Stimulated activated naive CD4-positive, alpha-beta T cell treated with Interleukin-2 at 50 U/mL for 16 hours (primary cell): ENCODE measurements at places on chromosomes 2 and 18.

GRCh38 chr2:217790681-217791392 lies 212.0 kb downstream of the TNS1 start:
- DNase-seq, result no peak

DNA sequence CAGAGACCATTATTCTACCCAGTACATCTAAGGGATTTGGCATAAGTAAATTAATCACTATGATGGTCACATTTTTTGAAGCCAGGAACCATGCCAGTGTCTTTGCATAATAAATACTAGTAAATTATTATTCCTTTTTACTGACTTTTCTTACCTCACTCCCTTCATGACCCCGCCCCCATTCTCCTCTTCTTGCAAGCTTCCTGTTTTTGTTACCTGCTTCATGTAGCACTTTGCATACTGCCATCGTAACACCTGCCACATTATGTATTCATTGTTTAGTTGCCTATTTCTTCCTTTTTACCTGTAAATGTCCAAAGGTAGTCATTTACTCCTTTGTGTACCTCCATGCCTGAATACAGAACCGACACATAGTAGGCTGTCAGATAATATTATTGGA lies 309.5 kb downstream of the KIAA1328 start:
- DNase-seq, result no peak

GRCh38 chr2:10924859-10925258 lies 13.1 kb downstream of the KCNF1 start:
- no peak for DNase-seq

DNA sequence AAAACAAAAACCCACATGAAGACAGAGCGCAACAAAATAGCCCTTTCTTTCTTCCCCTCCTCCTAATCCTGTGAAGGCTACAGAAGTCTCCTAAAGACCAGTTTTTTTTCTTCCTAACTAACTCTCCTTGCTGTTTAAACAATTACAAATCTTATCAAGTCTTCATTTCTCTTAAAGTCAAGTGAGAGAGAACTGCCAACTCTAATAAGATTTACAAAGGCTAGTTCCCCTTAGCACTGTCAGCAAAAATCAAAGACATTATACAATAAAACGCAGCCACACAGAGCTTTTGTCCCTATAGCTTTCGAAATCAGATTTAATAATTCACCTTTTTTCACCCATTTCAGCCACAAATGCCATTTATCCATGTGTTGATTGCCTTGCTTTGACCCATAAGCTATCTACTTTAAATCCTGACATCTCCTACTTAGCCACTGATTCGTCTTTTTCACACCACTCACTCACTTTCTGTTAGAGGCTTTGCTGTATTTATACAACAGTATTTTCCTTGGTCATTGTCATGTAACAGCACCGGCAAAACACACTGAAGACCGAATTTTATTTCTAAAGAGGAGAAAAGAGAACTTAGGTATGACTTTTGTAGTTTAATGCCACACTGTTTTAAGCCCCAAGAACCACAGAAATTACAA lies 5.9 kb downstream of the NRXN1 start:
- no peak for DNase-seq

- DNase-seq, result no peak
Measured at GRCh38 chr2:230162981-230163380, 56.8 kb downstream of the SP110 start.

GRCh38 chr18:57869221-57869620 lies 66.1 kb upstream of the ATP8B1 start:
- no peak for DNase-seq

DNA sequence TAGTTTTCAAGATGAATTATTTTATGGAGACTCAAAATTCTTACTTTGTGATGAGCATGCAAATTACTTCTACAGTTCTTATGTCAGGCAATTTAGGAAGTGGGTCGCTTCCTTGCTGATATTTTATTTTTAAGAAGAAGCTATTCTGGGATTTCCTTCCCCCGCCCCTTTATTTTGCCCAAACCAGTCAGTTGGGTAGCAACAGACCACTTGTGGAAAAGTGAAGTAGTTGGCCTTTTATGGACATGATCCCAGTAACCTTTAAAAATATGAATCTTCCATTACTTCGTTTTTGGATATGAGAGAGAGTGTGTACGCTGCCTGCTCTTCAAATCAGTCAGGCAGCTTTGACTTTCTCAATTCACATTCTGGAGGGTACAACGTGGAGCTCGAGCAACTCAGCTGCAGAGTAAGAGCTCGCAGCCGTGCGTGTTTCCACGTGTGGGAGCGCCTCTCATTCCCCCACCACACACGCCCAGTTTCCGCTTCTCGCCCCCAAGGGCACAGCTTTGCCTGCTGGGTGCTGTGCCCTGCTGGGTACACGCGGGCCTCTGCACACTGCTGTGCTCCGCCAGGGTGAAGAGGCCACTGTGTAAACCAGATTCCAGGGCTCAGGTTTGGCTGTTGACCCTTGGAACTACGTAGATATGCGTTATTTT lies 92.6 kb downstream of the ITGB1BP1 start:
- DNase-seq, result no peak

DNA sequence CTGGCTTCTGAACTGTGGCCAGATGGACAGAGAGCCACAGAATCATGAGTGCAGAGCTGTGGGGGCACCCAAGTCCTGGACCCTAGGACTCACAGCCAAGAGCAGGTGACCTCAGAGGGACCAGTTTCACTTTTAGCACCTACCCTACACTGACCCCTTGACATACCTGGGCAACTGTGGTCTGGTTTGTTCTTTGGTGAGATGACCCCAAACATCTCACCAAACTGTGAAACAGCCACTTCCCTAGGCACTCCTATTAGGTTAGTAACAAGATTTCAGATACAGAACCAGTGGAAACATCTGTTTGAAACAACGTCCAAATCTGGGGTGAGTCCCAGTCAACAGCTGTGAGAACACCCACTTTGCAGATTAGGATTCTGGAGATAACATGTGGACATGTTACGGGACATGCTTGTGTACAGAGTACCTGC lies 1.9 kb upstream of the ZFP36L2 start:
- no peak for DNase-seq

DNA sequence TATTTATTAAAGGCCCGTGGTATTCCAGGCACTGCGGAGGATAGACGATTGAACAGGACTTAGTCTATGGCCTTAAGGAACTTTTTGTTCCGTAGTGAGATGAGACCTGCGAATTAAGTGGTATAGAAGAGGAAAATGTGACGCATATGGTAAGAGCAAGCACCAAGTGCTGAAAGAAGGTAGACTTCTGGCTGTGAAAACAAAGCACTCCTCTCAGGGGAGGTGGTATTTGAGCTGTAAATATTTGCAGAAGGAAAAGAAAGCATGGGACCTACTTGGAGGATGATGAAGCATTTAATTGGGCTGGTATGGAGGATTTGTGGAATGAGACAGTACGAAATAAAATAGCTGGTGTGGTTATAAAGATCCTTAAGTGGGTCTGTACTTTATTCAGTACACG lies 62.5 kb downstream of the GPR39 start:
- DNase-seq, result no peak

- no peak for DNase-seq
Measured at GRCh38 chr2:67213677-67214402, 183.3 kb upstream of the ETAA1 start.

GRCh38 chr2:191202881-191203397 lies 42.3 kb upstream of the MYO1B start:
- DNase-seq, result no peak

DNA sequence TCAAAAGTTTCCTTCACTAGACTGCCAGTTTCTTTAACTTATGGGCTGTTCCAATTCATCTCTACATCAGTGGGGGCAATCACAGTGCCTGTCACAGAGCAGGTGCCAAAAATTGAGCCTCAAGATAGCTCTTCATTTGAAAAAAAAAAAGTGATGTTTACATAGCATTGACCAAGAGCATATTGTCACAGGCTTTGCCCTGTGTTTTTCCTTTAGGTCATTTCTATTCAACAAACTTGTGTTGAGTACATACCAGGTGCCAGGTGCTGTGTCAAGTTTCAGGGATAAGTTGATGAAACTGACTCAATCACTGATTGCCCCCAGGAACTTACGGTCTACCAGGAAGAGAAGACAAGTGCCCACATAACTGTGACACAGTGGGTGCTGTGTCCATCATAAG lies 22.2 kb upstream of the NT5C1B start:
- DNase-seq, result no peak

- DNase-seq, result no peak
Measured at GRCh38 chr18:63892566-63892965, 5.1 kb downstream of the SERPINB2 start.
